ENCODE measurements at places on chromosomes 5 and 9.

DNA sequence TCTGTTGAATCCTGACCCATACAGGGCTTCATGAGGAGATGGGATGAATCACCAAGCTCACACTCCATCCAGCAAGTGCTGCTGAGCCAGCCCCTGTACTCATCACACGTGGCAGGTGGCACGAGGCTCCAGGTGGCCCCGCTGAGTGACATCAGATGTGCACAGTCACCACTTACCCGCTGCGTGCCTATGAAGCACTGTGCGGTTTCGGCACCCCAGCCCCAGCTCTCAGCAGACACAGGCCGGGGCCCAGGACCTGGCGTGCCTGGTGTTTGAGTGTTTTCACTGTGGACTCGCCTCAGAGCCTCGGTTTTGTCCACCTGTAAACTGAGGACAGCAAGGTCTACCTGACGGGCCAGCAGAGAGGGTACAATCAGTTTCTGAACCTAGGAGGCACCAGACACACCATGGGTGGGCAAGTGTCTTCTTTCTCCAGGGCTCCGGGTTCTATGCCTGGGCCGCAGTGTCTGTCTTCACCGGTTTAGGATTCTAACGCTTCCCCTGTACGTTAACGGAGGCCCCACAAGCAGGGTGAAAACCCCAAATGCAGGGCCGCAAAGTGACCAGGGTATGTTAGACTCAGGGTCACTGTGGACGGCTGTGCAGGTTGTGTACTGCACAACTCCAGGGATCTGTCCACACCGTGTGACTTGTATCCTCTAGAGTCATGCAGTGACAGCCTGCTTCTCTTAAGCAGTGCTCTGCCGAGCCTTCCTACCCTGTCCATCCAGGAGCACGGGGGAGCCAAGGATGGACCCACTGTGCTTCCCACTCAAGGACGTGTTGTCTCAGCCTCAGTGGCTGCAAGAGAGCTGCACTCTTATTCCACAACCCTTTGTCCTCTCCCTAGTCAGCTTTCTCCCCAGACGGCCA, 44.3 kb upstream of the COL5A1 start:
- no peak for DNase-seq

GRCh38 chr9:87829756-87830155, 52.9 kb upstream of the SPATA31E1 start:
- DNase-seq: no peak

DNA sequence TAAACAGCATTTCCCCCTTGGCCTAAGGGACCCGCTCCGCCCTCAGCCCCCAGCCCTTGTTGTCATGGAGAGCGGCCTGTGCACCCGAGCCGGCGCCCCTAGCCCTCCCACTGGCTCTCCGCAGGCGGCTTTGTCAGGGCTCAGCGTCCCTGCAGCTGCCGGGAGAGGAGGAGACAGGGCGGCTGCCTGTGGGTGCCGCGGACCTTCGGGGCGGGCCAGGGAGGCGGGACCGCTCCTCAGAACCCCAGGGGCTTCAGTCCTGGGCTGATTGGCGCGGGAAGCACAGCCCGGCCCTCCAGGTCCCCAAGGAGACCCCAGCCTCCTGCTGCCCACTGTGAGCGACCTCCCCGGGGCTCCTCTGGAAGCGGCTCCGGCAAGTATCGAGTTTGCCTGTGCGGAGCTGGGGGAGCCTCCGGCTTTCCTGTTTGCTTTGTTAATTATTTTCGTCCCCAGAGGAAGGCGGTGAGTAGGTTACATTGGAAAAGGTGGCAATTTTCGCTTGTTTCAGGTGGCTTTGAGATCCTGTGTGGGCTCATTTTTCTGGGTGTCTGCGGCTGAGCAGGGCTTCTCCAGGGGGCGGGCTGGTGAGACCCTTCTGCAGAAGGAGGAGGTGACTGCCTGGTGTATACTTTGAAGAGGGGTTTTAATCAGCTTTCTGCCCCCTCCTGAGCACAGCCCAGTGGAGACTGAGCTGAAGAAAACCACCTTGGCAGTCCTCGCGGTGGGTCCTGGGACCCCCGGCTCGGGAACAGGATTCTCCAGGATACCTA, at the start of gene FGD3:
TSS of gene FGD3 (plus strand) at position 256 of the 770 bp plus-strand sequence. CDS start 28,734 bp downstream, outside the sequence.
- no peak for DNase-seq

- no peak for DNase-seq
Observed at GRCh38 chr9:97808415-97808814, 44.6 kb upstream of the FOXE1 start.

GRCh38 chr5:91929522-91929817, 546.4 kb upstream of the ARRDC3 start:
- no peak for DNase-seq

DNA sequence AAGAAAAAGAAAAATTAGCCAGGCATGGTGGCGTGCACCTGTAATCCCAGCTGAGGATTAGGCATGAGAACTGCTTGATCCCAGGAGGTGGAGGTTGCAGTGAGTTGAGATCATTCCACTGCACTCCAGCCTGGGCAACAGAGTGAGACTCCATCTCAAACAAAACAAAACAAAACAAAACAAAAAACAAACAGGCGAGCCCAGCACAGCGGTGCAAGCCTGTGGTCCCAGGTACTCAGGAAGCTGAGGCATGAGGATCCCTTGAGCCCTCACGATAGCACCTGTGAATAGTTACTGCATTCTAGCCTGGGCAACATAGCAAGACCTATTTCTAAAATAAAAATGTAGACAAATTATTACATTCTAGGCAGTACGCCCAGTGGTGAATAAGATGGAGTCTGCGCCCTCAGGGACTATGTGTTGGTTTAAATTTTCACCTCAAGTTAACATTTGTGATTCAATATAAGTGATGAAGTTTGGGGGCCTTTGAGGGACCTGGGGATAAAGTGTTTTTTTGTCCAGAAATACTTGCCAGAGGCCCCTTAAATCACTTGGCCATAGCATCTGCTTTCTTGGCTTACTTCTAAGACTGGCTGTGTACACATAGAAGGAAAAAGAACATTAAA, 3.4 kb upstream of the GAPVD1 start:
- no peak for DNase-seq

DNA sequence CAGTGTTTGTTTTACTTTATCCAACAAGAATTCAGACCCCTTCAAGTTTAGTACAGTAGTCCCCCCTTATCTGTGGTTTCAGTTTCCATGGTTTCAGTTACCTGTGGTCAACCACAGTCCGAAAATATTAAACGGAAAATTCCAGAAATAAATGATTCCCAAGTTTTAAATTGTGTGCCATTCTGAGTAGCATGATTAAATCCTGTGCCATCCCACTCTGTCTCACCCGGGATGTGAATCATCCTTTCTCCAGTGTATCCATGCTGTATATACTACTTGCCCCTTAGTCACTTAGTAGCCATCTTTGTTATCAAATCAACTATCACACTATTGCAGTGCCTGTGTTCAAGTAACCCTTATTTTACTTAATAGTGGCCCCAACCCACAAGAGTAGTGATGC, 153.8 kb upstream of the RASA1 start:
- no peak for DNase-seq

DNA sequence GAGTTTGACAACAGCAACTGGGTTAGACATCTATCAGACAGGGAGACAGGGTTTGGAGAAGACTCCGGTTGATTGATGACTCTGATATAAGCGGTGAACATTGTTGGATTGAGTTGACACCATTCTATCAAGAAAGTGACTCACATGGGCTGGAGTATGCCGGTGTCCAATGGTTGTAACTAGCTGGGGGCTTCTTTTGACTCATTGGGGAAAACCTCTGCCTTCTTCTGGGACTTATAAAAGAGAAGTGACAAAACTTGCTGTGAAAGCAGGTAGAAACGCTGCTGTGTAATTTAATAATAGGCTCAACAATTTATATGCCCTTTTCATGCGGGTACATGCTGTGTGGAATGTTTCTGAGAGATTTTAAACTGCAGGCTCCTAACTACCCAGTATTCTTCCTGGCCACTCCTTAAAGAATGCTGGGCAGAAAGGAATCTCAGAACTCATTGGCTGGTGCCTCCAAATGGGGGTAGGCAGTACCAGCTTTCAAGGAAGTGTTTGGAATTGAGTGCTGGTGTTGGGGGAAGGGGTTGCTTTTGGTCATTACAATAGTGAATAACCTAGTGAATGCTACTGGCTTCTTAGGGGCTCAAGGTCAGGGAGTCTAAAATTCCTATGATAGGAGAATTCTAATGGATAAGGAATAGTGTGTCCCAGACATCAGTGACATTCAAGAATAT, 43.9 kb downstream of the FYB1 start:
- DNase-seq: no peak

DNA sequence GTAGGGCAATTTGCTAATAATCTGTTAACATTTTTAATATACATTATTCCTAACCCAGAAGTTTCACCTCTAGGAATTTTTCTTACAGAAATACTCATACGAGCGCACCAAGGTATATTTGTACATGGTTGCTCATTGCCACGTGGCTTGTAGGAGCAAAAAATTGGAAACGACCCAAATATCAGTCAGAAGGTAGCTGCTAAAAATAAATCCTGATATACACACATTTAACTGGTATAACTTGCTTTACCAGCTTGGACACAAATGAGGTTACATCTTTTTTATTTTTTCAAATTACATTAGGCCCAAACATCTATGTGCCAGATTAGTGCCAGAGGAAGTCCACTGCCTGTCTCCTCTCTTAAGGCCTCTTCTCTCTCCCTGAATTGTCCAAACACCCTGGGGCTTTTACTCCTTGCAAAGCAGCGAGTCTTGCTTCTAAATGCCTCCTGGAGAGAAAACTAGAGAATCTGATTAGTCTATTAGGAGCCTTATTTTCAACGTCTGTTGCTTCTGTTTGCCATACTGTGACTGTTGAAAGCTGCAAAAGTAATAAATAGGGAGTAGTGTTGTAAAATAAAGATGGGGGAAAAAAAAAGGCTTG, 92.0 kb upstream of the SSBP2 start:
- no peak for DNase-seq

GRCh38 chr9:4886698-4887097, 94.0 kb downstream of the RCL1 start:
- no peak for DNase-seq

GRCh38 chr5:10669983-10670382, 91.1 kb downstream of the DAP start:
- DNase-seq: no peak

GRCh38 chr9:133118568-133118967, 2.5 kb downstream of the RALGDS start:
- no peak for DNase-seq

- no peak for DNase-seq
Observed at GRCh38 chr9:126707083-126707482, 93.4 kb downstream of the LMX1B start.

- no peak for DNase-seq
Observed at GRCh38 chr9:27112235-27112634, 3.2 kb downstream of the TEK start.

GRCh38 chr9:127749090-127749787, 14.1 kb upstream of the TOR2A start:
- DNase-seq: no peak

DNA sequence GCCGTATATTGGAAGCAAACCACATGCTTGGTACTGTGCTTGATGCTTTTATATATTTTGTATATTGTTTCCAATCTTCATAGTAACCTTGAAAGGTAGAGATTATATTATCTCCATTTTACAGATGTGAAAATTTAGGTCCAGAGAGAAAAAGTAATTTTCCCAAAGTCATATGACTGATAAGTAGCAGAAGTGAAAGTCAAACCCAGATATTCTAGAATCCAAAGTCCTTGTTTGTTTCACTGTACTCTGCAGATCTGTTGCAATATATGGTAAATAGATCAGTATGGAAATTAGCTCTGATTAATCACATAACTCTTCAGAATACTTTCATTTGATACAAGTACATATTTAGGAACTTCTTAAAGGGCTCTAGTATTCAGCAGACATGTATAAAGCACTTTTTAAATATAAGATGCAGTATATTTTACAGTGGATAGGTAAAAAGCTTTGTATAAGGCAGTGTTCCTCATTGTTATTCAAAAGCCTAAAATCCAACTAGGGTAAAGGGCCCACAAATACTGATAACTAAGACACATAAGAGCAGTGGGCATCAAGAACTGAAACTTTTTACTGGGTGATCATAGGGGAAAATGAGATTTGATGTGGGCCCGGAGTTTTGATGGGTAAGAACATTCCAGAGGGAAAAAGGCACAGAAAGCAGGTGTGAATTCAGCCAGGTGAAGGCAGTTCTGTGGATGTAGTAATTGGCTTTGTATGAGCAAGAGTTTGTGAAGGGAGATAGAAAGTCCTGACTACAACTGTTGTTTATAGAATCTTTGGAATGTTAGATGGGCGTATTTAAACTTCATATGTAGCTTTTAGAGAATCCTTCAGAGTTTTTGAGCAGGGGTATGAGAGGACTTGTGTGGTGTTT, 25.0 kb downstream of the NDFIP1 start:
- DNase-seq: no peak

- no peak for DNase-seq
Observed at GRCh38 chr9:82332018-82332773, 343.6 kb downstream of the SPATA31D1 start.

GRCh38 chr9:79695531-79696175, 123.9 kb downstream of the TLE4 start:
- DNase-seq: no peak

DNA sequence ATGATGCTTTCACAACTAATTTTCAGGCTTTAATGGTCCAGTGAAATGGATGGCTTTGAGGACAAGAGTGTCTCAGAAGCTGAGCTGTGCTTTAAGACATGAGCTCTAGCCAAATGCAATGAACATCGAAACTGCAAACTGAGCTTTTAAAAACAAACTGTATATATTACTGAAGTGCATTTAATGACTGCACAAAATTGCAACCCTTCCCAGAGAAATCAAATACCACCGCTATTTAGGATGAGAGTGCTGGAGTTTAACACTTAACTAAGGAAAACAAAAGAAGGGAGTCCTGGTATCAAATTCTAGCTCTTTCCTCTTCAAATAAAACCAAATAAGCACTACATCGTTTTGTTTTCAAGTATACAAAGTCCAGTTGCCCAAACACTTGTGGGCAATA, 163.9 kb downstream of the SLF1 start:
- DNase-seq: no peak

- no peak for DNase-seq
Observed at GRCh38 chr9:98652741-98653140, 56.0 kb downstream of the GABBR2 start.

GRCh38 chr9:127084076-127085039, 38.1 kb downstream of the ANGPTL2 start:
- no peak for DNase-seq

DNA sequence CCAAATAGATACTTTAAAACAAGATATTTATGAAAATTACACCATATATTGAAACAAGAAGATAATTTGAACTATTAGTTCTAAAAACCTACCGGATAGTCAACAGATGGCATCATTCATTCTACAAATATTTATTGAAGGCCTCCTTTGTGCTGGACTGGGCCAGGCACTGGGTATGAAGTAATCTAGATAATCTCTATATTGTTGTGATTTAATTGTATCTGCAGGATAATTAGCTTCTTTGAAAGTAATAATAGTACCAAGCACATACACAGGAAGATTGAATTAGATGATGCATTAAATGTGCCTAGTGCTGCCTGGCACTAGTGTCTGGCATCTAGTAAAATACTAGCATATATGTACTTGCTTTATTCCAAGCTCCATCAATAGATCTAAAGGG, 735.2 kb upstream of the DMAC1 start:
- no peak for DNase-seq
